ENCODE measurements at places on chromosomes 1 and 21.

GRCh38 chr1:30905403-30905802, 3.2 kb downstream of the SDC3 start:
- DNase-seq = no peak

DNA sequence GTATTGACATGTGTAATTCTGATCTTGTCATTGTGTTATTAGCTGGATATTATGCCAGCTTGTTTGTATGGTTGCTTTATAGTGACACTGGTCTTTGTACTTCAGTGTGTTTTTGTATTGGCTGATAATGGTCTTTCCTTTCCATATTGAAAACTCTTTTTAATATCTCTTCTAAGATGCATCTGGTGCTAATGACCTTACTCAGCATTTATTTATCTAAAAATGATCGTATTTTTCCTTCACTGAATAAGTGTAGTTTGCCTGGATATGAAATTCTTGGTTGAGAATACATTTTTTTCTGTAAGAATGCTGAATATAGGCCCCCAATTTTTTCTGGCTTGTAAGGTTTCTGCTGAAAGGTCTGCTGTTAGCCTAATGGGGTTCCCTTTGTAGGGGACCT, 465.5 kb upstream of the TMPRSS15 start:
- no peak for DNase-seq

- no peak for DNase-seq
Measured at GRCh38 chr1:56125316-56125715, 454.0 kb downstream of the PLPP3 start.

GRCh38 chr1:217919683-217920388, 288.7 kb downstream of the SPATA17 start:
- peak; percentile 1 for DNase-seq

DNA sequence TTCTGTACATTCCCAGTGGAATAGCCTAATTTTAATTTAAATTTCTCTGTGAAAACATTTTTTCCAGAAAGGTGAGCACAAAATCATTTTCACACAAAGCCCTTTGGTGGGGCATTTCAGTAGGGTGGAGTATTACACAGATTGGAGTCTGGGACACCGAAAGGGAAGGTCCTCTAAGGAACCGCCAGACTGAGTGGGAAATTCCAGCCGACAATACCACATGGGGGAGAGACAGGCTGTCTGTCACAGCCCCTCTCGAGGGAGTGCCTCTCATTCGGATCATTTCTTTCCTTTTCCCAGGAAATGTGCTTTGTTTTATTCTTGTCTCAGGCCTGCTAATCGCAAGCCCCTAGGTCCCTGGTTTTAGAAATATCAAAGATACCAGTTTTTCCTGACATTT, 150.6 kb upstream of the HOOK1 start:
- no peak for DNase-seq

GRCh38 chr1:94017155-94017829, 103.7 kb downstream of the ABCA4 start:
- DNase-seq = no peak

DNA sequence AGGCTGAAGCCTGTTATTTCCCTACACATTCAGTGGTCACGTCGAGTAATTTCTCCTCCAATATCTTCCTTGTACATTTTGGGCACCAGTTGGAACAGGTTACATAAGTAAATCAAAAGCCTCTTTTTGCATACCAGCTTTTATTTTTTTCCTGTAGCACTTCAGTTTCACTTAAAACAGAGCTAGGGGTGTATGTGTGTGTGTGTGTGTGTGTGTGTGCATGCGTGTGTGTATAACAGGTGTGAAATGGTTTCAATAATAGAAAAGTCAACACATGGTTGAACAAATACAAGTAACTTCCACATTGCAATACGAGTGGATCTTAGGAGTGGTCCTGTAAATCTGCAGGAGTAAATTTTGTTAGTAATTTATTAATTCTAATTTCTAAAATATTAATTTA, 3.0 kb upstream of the MAN1A2 start:
- no peak for DNase-seq

- no peak for DNase-seq
Measured at GRCh38 chr1:8461351-8462110, 143.6 kb downstream of the SLC45A1 start.

- no peak for DNase-seq
Measured at GRCh38 chr21:42563261-42563660, 49.6 kb downstream of the SLC37A1 start.

DNA sequence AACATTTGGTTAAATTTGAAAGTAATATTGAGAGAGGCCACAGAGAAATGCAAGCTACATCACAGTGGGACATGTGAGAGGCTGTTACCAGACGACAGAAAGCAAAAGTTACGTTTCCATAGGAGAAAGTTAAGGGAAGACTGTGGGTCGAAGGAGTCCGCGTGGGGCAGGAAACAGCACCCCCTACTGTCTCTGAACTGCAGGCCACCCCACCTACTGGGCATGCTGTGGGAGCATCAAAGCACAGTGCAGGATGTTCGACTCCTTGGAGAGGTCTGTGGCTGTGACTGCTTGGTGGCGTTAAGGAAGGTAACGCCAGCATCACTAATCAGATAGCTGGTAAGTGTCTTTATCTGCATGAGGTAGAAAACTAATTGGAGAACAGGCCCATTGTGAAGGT, 123.9 kb downstream of the PTBP2 start:
- DNase-seq = peak; percentile 68

- no peak for DNase-seq
Measured at GRCh38 chr1:167491586-167492461, 26.5 kb downstream of the CD247 start.

Data from KBM-7 (cell line).